Right cardiac atrium (tissue), 5 donors: ENCODE measurements at places on chromosomes 6 and 20.

GRCh38 chr20:62805711-62806382, 1.2 kb downstream of the OGFR start:
- DNase-seq, result peak; percentile 83

DNA sequence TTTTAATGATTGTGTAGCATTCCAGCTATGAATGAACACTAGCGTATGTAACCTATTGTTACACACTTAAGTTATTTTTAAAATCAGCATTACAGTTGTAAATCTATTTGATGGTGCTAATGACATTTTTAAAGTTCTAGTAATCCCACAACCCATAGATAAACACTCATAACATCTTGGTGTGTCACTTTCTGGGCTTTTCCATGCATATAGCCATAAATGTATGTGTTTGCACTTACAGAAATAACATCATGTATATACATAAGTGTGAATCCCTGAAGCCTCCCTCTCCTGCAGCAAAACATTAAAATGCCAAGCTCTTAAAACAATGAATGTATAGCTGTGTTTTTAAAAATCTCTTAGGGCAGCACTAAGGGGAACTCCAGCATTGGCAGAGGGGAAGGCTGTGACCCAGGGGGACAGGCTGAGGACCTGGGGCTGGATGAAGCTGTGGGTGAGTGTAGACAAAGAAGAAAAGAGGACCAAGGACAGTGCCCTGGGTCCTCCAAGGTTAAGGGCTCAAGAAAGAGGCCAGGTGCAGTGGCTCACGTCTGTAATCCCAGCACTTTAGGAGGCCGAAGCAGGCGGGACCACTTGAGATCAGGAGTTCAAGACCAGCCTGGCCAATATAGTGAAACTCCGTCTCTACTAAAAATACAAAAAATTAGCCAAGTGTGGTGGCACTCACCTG, 929 bp upstream of the CENPB start:
- peak; percentile 12 for DNase-seq

- DNase-seq, result no peak
Observed at GRCh38 chr6:26494117-26494516, 6.0 kb upstream of the BTN1A1 start.

DNA sequence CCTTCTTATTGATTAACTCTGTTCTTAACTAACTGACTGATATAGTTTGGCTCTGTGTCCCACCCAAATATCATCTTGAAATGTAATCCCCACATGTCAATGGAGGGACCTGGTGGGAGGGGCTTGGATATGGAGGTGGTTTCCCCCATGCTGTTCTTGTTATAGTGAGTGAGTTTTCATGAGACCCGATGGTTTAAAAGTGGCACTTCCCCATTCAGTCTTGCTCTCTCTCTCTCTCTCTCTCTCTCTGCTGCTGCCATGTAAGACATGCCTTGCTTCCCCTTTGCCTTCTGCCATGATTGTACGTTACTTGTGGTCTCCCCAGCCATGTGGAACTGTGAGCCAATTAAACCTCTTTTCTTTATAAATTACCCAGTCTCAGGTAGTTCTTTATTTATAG, 81.8 kb upstream of the SPACA1 start:
- no peak for DNase-seq

- no peak for DNase-seq
Observed at GRCh38 chr6:126176282-126176681, 163.6 kb upstream of the CENPW start.

DNA sequence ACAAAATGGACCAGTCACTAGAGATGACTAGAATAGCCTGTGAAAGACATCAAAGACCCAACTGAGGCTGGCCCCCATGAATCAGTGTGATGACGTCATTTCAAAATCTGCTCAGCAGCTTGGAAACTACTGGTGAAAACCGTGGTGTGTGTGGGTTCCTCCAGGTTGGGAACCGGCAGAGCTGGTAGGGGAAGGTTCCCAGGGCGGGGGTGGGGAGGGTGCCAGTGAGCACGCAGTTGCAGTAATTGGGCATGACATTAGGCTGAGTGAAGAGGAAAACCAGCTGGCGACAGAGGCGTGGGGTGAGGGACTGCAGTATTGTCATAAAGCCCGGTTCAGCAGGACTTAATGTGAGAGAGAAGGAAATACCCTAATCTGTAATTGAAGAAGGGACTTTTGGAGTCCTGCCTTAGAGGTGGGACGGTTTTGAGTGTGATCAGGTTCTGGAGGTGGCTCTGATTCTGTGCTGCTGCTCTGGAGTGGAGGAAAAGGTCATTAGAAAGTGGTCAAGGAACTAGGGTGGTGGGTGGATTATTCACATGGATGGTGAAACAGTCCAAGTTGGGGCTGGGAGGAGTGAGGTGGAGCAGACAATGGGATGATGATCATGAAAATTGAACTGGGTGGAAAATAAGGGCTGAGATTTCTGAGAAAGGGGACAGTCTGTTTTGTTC, 52.0 kb upstream of the MTHFD1L start:
- DNase-seq, result no peak

GRCh38 chr6:110728501-110728900, 86.8 kb downstream of the CDK19 start:
- DNase-seq, result no peak

GRCh38 chr6:145271040-145271439, 464.3 kb downstream of the EPM2A start:
- no peak for DNase-seq

- no peak for DNase-seq
Observed at GRCh38 chr20:36063916-36064657, 90.5 kb upstream of the EPB41L1 start.

DNA sequence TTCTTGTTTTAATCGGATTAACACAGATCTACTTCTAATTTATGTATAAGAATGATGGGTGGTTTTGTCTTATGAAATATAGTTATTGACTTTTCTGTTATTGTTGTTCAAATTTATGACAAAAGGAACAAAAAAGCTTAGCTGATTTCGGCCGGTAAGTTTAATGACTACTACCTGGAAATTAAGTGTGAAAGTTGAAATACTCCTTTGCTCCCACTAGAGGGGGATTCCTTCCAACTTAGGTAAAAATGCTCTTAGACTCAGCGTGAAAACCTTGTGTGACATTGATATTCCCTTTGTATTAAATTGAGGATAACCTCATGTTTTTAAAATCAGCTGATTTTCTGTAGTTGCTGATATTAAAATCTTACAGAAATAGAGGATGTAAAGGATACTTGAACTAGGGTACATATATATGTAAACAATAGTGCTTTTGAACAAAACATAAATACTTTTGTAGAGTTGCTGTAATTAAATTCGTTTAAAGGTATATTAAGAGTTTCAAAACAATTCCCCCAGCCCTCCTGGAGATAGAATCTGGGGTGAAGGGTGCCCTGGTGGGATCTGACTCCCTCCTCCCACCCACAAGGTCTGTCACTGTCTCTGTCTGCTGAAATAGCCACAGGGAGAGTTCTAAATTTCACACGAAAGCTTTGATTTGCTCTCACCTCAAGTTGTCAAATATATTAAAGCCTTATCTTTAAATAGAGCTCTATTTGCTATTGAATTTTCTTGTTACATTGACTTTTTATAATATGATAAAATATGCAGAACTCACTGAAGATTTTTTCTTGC, 257.5 kb downstream of the ARID1B start:
- DNase-seq, result no peak

- DNase-seq, result peak; percentile 53
Observed at GRCh38 chr6:31723245-31723979, at the start of gene MPIG6B. TSS of gene MPIG6B (plus strand) at chr6:31723373. CDS start at chr6:31723384, 11 bp downstream.

DNA sequence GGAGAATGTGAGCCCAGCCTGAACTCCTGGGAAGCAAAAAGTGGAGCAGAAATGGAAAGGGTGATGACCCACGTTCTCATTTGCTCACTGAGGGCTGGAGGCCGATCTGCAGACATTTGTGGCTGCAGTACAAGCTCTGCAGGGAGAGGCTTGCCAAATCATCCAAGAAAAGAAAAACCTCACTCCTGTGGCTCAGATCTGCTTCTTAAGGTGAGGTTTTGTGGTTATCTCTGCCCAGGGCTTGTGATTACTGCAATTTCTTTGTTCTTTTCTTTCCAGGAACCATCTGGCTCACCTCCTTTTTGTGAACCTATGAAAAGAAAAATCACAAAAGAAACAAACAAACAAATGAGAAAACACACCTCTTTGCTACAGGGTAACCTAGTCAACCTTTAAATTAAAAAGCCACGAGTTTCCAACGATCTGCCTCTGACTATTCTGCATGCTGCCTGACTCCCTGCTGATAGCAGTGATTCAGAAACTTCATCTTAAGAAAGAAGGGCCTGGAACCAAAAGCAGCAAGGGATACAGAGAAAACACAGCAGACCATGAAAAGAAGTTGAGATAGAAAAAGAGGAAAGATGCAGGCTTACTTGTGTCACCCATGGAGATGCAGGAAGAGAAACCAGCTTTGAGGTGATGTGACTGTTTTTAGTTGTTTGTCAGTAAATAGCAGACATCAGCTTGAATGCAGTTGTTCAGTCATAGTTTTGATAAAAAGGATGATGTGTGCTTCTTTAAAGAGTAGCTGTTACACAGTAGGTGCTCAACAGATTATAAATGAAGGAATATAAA, 165.1 kb downstream of the LMBRD1 start:
- no peak for DNase-seq

GRCh38 chr6:46505693-46506512, 14.7 kb upstream of the RCAN2 start:
- peak; percentile 61 for DNase-seq

- DNase-seq, result no peak
Observed at GRCh38 chr6:49541210-49541724, 9.2 kb upstream of the C6orf141 start.

- no peak for DNase-seq
Observed at GRCh38 chr6:2993755-2994317, 5.9 kb upstream of the NQO2 start.

- DNase-seq, result no peak
Observed at GRCh38 chr20:62134735-62135231, 8.4 kb downstream of the PSMA7 start.

DNA sequence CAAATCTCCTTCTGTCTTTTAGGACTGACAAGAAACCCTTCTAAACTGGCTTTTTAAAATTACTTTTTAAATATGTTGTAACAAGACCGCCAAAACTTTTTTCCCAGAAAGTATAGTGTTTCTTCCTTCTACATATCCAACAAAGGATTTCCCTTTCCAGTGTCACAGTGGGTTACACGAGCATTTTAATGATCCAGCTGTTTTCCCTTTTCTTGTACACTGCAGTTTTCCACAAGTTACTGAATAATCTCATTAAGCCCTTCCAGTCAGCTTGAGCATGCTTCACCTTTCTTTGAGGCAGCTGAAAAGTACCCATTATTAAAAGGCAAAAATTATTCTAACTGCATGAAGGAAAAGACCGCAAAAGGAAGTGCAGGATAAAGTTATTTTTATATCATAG, 48.6 kb downstream of the CD24 start:
- no peak for DNase-seq

DNA sequence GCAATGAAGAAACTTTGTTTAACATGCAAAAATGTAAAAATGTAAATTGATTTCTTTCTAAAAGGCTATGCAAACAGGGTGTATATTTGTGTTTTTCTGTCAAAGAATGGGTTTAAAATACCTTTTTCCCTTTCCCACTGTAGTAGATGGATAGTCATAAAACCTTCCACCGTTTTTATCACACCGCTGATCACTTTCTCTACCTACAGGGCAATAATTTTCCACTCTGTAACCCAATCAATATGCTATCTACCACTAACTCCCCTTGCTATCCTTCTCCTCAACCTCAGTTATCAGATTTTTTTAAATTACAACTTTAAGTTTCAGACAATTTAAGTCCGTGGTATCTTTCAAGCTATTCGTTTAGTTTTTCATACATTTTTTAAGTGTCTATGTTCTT, 91.4 kb upstream of the ARID1B start:
- DNase-seq, result no peak

GRCh38 chr6:20483887-20484497, 50.3 kb upstream of the CDKAL1 start:
- no peak for DNase-seq

DNA sequence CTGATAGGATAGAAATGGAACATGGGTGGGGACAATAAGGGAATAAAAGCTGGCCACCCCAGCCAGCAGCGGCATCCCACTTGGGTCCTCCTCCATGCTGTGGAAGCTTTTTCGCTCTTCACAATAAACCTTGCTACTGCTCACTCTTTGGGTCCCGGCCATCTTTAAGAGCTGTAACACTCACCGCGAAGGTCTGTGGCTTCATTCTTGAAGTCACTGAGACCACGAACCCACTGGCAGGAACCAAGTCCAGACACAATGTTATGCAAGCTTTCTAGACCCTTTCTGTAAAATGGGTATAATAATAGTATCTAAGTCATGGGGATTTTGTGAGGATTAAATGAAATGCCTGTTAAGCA, 48.9 kb upstream of the EZR start:
- no peak for DNase-seq

DNA sequence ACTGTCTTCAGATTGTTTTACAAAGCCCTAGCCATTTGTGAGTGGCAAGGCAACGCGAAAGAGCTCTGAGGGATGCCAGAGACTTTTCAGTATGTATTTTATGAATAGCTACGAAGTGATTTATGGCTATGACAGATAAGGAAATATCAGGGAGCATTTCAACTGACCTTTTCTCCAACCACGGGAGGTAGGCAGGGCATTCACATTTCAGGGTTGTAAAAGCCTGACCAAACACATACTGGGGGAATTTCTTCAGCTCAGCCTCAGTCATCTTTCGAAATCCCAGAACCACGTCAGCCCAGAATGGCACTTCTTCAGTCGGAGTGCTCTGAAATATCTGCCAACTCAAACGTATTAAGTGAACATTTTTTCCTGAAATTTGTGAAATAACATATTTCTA, 10.8 kb downstream of the DDO start:
- DNase-seq, result no peak

- no peak for DNase-seq
Observed at GRCh38 chr20:33893314-33893713, 82.2 kb downstream of the CHMP4B start.

GRCh38 chr6:75402296-75402695, 91.3 kb downstream of the FILIP1 start:
- no peak for DNase-seq

DNA sequence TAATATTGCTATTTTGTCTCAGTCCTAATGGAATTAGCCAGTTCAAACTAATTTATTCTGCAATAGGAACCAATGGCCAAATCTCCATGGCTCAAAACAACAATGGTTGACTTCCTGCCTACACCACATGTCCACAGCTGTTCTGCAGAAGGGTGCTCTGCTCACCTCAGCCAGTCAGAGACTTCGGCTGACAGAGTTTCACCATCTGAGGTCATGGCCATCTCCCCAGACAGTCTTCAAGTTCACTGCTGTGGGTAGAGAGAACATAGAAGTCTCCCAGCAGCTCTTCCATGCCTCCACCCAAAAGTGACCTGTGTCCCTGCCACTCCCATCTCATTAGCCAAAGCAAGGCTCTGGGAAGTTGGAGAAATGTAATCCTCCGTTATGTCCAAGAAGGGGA, 65.1 kb upstream of the FOXC1 start:
- no peak for DNase-seq

- no peak for DNase-seq
Observed at GRCh38 chr20:17693444-17694001, 6.2 kb upstream of the BANF2 start.

- DNase-seq, result no peak
Observed at GRCh38 chr6:15148356-15148946, 97.4 kb upstream of the JARID2 start.

DNA sequence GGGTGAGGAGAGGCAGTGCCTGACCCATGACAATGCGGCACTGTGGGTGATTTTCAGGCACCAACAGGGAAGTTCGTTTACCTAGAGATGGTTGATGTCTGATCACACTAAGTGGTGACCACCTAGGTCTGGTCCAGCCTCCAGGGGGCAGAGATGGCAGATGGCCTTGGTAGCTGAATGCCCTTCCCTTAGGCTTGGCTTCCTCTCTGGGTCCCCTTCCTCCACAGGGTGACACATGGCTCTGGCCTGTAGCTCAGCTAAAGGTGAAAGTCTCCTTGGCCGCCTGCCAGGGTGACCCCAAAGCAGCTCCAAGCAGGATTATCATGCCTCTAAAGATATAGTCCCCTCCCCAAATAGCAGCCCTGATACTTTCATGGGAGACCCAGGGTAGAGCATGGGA, 6.4 kb downstream of the GDAP1L1 start:
- no peak for DNase-seq
